GM23248 (cell line): ENCODE measurements at places on chromosomes 16 and 17. TPM values are rescaled to one million over a fixed set of nuclear protein-coding genes. Genes with fewer than 3 reads are reported as not detected.

DNA sequence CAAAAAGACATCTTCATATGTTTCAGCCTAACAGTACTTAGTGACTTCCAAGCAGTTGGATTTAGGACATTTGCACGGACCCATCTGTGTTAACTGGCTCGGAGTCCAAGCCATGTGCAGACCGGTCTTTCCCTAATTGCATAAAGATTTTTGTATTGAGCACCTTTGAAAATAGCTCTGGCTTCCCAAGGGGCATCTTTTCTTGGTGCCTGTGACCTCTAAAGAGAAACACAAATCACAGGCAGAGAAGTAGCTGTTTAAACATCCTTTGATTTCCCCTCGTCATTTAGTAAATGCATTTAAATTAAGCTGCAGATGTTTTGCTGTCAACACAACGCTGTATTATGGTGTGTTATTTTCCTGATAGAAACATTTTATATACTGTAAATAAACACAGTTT lies 288.2 kb upstream of the SALL1 start:
- H3K4me3 ChIP-seq = no peak overlapping the region
- no peaks in the 10 kb centered on the region for H3K4me1 ChIP-seq

- peak; percentile 83 for DNase-seq
- H3K4me3 ChIP-seq = 0 out of 2 replicates have a peak overlapping the region, but pooled peaks have one; percentile 3
- H3K36me3 ChIP-seq = no peaks in the 10 kb centered on the region
- H3K27me3 ChIP-seq = no peaks in the 10 kb centered on the region
Observed at GRCh38 chr17:81254955-81255717, 16.0 kb downstream of the NDUFAF8 start.

DNA sequence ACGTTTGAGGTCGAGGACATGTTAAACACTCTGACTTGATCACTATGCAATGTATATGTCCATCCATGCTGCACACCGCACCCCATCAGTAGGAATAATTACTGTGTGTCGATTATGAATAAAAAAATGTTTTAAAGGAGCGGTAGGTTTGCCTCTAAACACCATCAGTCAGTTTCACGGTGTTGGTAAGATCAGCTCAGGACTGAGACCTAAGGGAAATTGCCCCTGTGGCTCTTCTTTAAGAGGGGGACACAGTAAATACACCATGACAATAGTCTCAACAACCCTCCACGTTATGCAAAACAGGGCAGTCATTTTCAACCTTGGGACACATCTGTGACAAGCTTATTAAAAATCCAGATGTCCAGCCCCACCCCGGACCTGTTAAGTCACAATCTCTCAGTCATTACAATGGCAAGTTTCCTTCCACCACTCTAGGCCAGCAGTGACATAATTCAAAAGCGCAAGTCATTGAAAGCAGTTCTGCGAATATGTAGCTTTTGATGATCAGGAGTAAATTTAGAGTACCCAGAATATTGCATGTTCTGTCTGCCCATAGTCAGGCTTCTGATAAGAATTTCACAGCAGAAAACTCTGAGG lies 1.2 kb downstream of the ATMIN start:
- H3K4me3 ChIP-seq = peak overlapping the region; percentile 78
- peak; percentile 66 for DNase-seq
- no peaks in the 10 kb centered on the region for H3K27me3 ChIP-seq
- H3K4me1 ChIP-seq = peaks cover 10% of the 10 kb centered on the region; the same call in 1 of the 2 replicates
- H3K27ac ChIP-seq = peak overlapping the region; percentile 54

GRCh38 chr17:16474012-16474725 lies 17.8 kb downstream of the LRRC75A start:
- H3K27ac ChIP-seq = no peak overlapping the region
- H3K4me1 ChIP-seq = peaks cover 12% of the 10 kb centered on the region
- H3K4me3 ChIP-seq = no peak overlapping the region
- DNase-seq = no peak
- no peaks in the 10 kb centered on the region for H3K27me3 ChIP-seq
- no peaks in the 10 kb centered on the region for H3K36me3 ChIP-seq

DNA sequence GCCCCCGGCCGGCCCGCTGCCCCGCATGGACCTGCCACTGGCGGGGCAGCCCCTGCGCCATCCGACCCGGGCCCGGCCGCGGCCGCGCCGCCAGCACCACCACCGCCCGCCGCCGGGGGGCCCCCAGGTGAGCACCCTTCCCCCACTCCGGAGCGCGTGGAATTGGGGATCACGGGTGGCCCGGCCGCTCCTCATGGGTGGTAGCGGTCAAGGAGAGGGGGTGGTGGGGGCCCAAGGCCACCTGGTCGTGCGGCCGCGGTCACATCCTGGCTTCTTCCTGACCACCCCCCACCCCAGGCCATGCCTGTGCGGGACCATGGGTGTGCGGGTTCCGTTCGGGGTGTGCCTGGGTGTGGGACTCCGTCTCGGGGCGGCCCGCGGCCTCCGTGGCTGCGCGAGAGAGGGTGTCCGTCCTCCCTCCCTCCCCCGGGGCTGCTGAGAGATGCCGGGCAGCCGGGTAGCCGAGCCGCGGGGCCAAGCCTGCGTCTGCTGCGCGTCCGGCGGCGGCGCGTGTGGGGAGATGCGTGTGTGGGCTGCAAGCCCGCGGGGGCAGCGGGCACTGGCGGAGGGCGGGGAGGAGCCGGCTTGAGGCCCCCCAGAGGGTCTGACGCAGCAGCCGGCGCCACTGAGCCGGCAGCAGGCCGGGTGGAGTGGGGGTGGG lies 6.8 kb downstream of the ACD start:
- peak; percentile 66 for DNase-seq
- H3K4me3 ChIP-seq = peak overlapping the region; percentile 61
- H3K4me1 ChIP-seq = no peaks in the 10 kb centered on the region
- no peaks in the 10 kb centered on the region for H3K36me3 ChIP-seq
- H3K27me3 ChIP-seq = peaks cover 34% of the 10 kb centered on the region
- no peak overlapping the region for H3K27ac ChIP-seq

DNA sequence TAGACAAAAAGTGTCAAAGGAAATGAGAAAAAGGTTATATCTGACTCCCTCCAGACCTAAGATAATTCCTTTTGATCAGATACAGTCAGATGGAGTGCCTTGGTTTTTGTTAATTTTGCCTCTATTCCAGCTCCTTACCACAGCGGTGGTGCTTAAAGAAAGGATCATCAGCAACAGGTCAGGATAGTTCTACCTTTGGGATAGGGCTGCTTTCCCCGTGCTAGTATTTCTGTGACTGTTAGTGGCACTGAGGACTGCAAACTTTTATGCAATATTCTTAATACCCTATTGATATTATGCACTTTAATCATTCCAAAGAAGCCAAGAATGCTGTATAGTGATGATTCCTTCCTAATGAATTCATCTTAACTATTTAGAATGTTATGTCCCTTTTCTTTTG lies 24.5 kb downstream of the NQO1 start:
- H3K36me3 ChIP-seq = peaks cover 39% of the 10 kb centered on the region
- H3K4me3 ChIP-seq = no peak overlapping the region
- peaks cover 32% of the 10 kb centered on the region for H3K4me1 ChIP-seq
- no peaks in the 10 kb centered on the region for H3K27me3 ChIP-seq

DNA sequence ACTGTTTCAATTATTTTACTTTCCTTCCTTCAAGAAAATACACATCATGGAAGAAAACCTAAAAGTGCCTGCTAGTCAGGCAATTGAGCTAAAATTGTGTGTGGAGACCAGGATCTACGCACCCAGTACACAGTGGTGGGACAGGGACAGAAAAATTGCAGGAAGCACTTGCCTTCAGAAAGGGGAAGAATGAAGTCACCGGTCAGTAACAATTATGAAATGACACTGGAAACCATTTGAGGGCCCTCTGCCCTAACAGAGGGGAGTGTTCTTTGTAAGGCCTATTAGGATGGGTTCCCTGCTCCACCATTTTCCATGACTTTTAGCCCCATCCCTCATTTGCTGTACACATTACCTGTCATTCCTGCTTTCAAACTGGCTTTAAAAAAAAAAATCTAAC lies 4.5 kb upstream of the PHAF1 start:
- H3K27ac ChIP-seq = no peak overlapping the region
- H3K36me3 ChIP-seq = no peaks in the 10 kb centered on the region

DNA sequence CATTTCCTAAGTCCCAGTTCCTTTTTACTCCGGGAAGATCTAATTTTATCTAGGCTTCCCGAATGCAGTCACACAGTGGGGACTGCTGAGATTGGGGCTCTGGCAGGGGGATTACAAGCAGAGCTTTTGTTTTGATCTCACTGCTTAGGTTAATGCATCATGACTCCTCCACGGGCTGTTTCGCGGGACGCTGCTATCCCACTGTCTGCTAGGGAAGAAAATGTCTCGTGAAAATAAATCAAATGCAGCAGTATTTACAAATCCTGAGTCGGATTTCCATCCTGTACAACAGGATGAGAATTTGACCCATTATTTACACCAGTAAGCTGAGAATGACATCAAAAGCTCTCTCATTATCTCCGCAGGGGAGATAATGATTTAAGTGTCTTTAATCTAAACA lies 83.8 kb downstream of the CDH11 start:
- H3K27me3 ChIP-seq = no peaks in the 10 kb centered on the region
- H3K4me1 ChIP-seq = no peaks in the 10 kb centered on the region
- no peak overlapping the region for H3K4me3 ChIP-seq
- DNase-seq = no peak
- H3K36me3 ChIP-seq = peaks cover 49% of the 10 kb centered on the region

GRCh38 chr17:67922503-67922902 lies 73.8 kb downstream of the C17orf58 start:
- peaks cover 33% of the 10 kb centered on the region for H3K36me3 ChIP-seq
- no peak for DNase-seq
- no peak overlapping the region for H3K4me3 ChIP-seq
- no peaks in the 10 kb centered on the region for H3K4me1 ChIP-seq
- H3K27me3 ChIP-seq = no peaks in the 10 kb centered on the region

DNA sequence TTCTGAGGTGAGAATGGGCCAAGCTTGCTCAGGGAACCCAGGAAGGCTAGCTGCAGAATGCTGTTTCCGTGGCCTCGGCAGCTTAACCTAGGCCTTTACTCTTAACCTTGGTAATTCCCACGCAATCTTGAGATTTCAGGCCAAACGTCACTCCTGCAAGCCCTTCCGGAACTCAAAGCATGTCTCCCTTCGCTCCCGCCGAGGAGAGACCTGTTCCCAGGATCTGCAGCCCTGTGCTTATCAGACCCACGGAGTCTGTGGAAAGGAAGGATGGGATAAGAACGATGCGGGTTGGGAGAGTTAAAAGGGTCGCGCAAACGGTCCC lies 524 bp upstream of the ZFP3 start:
- peak overlapping the region; percentile 82 for H3K4me3 ChIP-seq
- H3K4me1 ChIP-seq = no peaks in the 10 kb centered on the region
- no peaks in the 10 kb centered on the region for H3K36me3 ChIP-seq
- DNase-seq = no peak

Gene SNAI3
- total RNA-seq = not detected in 2 replicates

Gene KLHDC4
- total RNA-seq = 9.4 and 19.6 TPM in 2 replicates

Gene DOC2B
- not detected in 2 replicates for total RNA-seq

Gene TPPP3
- total RNA-seq = not detected in 2 replicates
